ENCODE measurements at places on chromosomes 3 and 15.

DNA sequence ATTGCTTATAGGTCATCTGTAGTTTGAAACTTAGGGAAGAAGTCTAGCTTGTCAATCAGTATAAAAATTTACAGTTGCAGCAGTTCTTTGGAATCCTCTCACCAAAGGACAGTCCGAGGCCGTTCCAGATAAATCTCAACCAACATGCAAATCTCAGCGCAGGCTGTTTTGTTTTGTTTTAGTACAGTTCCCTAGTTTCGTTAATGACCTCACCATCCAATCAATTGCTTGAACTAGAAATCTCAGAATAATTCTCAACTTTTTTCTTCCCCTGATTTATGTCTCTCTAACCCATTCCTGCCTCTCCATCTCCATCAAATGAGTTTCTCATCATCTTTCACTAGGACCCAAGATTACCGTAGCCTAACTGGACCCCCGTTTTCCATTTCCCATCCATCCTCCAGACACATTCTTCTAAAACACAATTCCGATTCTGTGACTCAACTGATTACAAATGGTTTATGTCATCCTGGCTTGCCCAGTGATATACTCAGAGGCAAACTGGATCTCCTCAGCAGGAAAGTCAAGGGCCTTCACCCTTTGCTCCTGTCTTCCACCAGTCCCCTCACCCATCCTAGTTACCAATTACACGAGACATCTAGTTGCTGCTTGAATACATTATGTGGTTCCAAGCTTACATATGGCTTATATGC, 1.3 kb downstream of the SMCO1 start:
- no peak for DNase-seq

GRCh38 chr15:90358124-90359033, 6.3 kb downstream of the ZNF774 start:
- no peak for DNase-seq

- DNase-seq = no peak
These were observed 109.2 kb downstream of the LRRK1 start for GRCh38 chr15:101028321-101028720.

DNA sequence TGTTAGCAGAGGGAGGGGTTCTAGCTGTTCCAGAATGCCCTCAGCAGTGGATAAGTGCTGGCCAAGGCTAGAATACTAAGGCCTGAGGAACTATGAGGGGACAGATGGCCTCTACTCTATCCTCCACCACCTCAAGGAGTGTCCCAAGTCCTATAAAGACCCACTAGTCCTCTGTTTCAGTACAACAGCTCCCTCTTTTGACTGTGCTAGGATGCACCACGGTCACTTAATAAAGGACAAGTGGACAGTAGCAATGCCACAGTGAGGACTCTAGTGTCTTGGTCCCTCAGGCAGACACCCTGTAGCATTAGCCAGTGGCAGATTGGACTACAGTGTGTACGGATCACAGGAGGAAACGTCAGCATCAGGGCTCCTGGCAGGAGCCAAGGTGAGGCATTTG, 171.8 kb upstream of the PROK2 start:
- no peak for DNase-seq

- no peak for DNase-seq
These were observed 146.9 kb downstream of the DNAJB8 start for GRCh38 chr3:128319741-128320141.

- DNase-seq = no peak
These were observed 36.2 kb downstream of the CHST2 start for GRCh38 chr3:143155756-143156155.

DNA sequence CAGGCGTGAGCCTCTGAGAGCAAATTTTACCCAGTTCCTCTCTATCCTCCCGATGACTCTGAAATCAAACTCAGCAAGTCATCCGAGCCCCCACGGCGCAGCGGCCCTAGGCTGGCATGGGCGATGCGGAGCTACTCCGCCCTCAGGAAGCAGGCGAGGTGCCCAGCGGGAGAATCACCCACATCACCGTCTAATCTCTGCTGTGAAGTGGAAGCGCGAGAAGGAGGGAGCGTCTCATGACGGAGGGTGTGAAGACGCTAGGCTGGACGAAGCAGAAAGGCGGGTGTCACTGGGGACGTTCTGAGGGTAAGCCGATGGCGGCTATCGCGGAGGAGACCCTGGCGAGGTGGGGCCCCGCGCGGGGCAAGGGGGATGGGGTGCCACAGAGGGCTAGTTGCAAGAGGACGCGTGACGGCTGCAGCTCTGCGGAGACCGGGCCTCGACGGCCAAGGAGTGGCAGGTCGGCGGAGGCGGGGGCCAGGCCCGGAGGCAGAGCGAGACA, 9.1 kb upstream of the GNAI2 start:
- DNase-seq = no peak

- no peak for DNase-seq
These were observed 230.4 kb downstream of the ADAMTS17 start for GRCh38 chr15:100111125-100112060.

DNA sequence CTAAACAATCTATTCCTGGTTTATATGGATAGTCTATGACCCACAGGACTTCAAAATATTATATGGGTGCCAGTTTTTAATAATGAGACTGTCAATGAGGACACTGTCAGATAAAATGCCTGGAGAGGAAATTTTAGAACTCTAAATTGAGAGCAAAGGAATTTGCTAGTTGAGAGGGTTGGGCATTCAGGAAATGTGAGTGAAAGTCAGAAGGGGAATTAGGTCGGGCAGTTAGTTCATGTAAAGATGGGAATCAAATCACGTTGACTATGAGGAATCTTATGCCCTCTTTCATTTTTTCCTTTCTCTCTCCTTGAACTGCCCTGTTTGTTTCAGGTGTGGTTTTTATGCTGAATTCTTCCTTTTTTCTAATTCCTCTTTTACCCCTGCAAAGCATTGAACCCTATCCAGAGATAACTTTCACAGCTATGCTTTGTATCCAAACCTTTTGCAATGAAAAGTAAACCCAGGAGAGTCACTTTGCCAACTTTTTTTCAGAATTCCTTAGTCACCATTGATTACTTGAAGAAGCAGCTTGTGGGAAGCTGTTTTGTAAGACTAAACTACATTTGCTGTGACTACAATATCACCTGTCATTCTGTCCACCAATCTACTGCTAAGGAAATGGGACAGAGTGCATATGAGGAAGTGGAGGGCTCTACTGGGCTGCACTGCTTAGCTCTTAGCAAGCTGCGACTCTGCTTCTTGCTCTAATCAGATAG, 27.8 kb downstream of the CHP1 start:
- no peak for DNase-seq

DNA sequence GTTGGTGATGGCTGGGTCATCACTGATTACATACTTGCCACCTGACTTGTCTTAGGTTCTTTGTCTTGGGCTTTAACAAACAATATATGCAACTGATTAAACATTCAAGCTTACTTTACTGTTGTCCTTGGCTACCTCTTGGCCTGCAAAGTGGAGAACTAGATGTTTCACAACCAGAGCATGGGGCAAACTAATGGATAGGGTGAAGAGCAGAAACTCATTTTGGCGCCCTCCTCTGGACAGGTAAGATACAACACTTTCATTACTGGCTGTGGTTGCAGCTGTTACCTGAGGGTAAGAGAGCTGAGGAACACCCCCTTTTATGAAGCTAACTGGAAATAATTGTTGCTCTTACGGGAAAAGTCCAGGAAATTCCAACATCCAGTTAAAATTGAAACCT, 262.1 kb downstream of the NAALADL2 start:
- DNase-seq = no peak

DNA sequence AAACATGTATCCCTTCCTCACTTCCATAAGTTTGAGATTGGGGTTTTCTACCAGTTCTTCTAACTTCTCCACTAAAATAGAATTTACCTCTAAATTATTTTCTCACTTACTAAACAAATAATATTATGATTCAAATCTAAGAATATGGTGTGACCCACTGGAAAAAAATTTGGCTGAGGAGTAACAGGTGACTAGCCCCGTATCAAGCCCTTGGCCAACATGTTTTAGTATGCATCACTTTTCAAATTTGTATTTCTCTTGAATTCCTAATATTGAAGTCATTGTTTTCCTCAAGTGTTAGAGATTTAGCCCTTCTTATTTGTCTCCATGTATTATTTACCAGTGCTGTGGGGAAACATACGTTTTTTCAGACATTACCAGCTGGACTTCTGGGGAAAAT, 759.4 kb downstream of the NSUN3 start:
- no peak for DNase-seq

- DNase-seq = no peak
These were observed 199.8 kb downstream of the XXYLT1 start for GRCh38 chr3:195071011-195071728.

- DNase-seq = no peak
These were observed 2.4 kb downstream of the MB21D2 start for GRCh38 chr3:192915304-192915703.

- DNase-seq = no peak
These were observed 397.3 kb upstream of the PROK2 start for GRCh38 chr3:72182206-72182605.

- no peak for DNase-seq
These were observed 787.7 kb downstream of the MCTP2 start for GRCh38 chr15:95018888-95019545.

GRCh38 chr3:116190095-116190494, 255.2 kb downstream of the LSAMP start:
- no peak for DNase-seq

- no peak for DNase-seq
These were observed 14.8 kb downstream of the TARS3 start for GRCh38 chr15:101709466-101709865.

DNA sequence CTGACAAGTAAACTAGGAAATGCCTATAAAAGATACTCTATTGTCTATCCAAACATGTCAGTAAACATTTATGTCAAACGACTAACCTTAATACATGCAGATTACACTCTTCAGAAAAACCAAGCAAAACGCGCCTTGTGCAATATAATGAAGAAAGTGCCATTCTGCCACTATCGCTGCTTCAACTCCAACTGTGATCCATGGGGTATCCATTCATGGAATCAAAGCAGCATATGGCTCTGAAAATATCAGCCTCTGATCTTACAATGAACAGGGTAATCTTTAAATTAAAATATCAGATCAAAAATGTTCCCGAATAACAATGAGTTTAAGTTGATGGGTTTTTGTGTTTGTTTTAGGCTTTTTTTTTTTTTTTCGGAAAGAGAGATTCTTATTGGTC, 105.5 kb upstream of the SETMAR start:
- no peak for DNase-seq

- DNase-seq = no peak
These were observed 964.7 kb downstream of the TUSC7 start for GRCh38 chr3:117674321-117674720.

DNA sequence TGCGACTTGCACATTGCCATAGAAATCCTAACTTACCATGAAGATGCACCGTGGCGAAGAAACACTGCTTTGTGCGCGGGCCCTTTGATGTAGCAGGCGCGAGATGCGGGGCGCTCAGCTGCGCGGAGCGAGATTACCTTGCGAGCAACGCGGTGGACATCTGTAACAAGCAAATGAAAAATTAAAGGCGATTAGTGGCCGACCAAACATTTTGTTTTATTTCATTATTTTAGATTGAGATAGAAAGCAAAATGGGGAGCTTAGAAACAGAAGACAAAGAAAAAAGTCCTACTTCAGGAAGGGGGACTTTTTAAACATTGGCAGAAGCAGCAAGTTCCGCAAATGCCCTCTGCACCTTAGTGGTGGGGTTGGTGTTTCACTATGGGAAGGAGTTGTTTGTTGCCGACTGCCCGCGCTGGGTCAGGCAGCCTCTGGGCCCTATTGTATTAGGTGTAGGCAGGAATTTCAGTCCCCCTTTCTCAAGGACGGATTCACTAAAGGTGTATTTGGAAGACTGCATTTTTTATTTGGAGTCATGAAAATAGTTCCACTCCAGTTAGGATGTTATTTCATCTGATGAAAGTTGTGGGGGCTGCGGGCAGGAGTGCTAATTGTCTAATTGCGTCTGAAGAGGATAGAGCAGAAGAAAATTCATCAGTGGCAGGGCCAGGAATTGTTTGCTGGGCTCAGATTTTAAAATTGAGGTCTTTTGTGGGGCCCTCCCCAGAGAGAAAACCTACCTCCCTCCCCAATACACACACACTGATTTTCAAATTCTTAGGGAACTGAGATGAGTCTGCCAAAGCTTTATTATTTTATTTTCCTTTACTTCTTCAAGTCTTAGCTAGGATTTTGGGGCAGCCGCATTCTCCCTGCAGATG, 17.4 kb downstream of the ZIC4 start:
- DNase-seq = no peak

DNA sequence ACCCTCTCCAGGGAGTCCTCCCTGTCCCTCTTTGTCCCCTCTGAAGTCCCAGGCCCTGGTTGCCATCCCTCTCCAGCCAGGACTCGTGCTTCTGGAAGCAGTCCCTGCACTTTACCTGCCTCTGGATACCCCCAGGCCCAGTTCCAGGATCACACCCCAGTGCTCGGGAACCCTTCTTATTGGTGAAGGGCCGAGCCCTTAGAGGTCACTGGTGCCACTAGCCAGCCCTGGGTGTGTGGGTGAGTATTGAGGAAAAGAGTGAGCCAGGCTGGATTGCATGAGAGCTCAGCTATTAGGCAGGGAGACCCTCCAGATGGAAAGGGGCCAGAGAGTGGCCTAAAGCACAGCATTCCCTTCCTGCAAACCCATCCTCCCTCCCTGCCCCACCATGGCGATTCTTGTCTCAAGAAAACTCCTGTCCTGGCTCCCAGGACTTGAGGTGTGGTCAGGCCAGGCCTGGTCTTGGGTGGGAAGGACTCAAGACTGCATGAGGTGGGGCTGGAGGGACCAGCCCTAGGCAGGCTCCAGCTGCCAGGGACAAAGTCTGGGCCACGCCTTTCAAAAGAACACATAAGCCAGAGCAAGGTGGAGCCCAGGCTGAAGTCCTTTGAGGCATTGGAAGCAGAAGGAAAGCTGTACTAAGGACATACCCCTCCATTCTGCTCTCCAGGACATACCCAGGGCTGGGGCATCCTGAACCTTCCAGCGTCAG, 4.8 kb upstream of the PHGR1 start:
- no peak for DNase-seq

DNA sequence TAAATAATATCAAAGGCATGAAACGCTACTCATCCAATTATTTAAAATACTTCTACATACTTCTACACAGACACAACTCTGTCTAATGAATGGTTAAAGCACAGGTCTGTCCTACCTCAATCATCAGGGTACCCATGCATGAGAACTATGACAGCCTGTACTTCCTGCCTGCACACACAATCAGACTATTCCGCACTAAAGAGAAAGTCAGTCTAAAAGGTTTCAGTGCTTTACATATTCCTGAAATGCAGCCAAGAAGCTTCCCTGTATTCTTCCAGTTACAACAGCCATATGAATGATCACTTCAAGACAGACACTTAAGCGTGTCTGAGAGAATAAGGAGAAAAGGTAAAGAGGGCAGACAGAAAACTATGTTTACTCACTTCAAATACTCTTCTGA, 58.8 kb downstream of the TUBGCP4 start:
- DNase-seq = no peak

GRCh38 chr3:113231827-113232253, 20.5 kb downstream of the BOC start:
- DNase-seq = no peak

DNA sequence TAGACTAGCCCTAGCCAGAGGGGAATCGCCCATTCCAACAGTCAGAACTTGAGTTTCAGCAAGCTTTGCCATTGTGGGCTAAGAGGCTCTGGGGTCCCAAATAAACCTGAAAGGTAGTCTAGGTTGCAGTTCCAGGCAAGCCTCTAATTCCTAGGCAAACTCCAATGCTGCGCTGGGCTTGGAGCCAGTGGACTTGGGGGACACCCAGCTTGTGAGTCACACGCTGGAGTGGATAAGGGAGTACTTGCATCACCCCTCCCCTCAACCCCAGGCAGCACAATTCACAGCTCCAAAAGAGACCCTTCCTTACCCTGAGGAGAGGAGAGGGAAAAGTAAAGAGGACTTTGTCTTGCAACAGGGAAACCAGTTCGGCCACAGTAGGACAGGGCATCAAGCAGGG, 105.2 kb upstream of the DPPA4 start:
- no peak for DNase-seq
